ENCODE measurements at places on chromosomes 4 and X. TPM values are rescaled to one million over a fixed set of nuclear protein-coding genes. Genes with fewer than 3 reads are reported as not detected.

Gene HAUS7
- total RNA-seq: 20.2 TPM

Gene NXF2B
- not detected for total RNA-seq

Gene ADH1C
- not detected for total RNA-seq

Gene ZDHHC15
- not detected for total RNA-seq

Gene ETDB
- not detected for total RNA-seq

Gene XPNPEP2
- not detected for total RNA-seq

Gene CT45A1
- not detected for total RNA-seq

Gene KCNIP4
- total RNA-seq: not detected

Gene ATP1B4
- not detected for total RNA-seq

Gene MSX1
- total RNA-seq: 13.0 TPM

DNA sequence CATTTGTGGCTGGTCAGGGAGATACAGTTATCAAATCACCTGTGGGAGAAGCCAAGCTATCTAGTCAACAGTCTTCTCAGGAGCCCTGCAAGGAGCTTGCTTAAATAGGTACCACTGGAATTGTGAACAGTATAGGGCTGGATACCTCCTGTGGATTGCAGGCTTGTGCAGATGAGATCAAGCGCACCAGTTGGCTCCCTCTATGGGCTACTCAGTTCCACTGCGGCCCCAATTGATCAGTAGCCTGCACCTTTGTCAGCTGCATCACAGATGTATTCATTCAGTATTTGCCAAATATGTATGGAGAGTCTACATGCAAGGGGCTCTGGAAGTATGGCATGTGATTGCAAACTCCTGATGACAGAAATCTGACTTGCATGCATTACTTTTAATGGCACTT, 28.6 kb downstream of the TEX13A start:
- no peak for DNase-seq

DNA sequence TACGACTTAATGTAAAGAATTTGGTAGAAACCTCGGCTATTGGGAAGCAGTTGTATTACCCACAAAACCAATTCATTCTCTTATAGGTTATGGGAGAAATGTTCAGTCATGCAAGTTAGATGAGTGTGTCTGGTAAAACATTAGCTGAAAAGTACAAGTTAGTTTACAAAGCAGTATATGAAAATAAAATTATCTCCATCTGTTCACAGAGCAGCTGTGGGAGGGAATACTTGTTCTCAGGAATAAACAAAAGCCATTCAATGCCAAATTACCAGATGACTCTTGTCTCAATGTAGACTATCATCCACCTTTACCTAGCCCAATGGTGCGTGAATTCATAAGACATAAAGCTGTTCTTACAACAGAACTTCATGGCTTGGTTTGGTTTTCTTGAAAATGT, 28.6 kb downstream of the STAP1 start:
- DNase-seq: no peak

GRCh38 chr4:2742081-2742822, 13.9 kb downstream of the TNIP2 start:
- DNase-seq: no peak

GRCh38 chr4:73952352-73952751, 29.5 kb downstream of the PF4 start:
- no peak for DNase-seq

DNA sequence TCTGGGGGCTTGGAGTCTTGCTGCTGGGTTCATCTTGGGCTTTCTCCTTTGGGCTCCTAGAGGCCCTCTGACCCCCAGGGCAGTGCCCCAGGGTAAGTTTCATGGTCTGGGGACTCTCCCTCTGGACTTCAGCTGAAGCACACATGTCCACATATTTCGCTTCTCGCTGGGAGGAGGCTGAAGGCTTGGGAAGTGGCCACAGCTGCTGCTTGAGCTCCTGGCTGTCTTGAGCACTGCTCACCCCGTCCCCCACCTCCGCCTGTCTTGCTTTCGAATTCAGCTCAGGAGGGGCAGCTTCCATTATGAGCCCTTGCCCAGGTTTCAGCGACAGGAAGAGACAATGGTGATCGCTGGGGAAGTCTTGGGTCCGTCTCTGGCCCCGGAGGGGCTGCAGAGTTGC, 3.7 kb downstream of the C4orf54 start:
- no peak for DNase-seq

DNA sequence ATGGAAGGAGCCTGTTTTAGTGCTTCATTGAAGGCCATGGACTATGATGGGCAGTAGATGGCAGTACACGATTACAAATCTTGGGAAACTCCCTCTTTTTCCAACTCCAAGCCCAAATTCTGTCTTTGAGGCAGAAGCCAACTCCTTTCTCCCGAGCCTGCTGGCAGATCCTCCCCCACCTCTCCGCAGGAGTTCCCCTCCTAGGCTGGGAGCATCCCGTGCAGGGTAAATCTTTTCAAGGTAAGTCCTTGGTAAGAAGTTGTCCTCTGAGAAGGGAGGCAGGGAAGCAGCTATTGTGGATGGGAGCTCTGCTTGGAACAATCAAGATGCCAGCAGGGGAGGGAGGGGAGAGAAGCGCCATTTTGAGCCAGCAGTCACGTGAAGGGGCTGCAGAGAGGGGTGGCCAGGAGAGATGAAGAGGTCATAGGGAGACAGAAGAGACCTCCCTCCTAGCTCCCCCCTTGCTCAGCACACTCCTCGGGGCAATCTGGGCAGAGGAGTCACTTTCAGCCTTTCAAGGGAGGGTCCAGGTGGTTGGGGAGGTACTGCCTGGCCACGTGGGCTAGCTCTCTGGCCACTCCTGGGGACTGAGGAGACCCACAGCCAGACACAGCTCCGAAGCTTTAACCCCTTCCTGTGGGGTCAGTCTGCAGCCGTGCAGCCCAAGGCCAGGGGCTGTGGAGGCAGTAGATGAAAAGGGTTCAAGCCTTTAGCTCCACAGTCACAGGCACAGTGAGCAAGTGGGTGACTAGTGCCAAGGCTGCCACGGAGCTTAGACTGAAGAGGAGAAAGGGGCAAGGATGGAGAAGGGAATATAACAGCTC, 9.6 kb downstream of the CC2D2A start:
- DNase-seq: peak; percentile 79

- DNase-seq: no peak
These were observed 458.9 kb upstream of the TEX13C start for GRCh38 chrX:124860736-124861135.

- no peak for DNase-seq
These were observed 85.3 kb downstream of the CLCN4 start for GRCh38 chrX:10242026-10242425.

DNA sequence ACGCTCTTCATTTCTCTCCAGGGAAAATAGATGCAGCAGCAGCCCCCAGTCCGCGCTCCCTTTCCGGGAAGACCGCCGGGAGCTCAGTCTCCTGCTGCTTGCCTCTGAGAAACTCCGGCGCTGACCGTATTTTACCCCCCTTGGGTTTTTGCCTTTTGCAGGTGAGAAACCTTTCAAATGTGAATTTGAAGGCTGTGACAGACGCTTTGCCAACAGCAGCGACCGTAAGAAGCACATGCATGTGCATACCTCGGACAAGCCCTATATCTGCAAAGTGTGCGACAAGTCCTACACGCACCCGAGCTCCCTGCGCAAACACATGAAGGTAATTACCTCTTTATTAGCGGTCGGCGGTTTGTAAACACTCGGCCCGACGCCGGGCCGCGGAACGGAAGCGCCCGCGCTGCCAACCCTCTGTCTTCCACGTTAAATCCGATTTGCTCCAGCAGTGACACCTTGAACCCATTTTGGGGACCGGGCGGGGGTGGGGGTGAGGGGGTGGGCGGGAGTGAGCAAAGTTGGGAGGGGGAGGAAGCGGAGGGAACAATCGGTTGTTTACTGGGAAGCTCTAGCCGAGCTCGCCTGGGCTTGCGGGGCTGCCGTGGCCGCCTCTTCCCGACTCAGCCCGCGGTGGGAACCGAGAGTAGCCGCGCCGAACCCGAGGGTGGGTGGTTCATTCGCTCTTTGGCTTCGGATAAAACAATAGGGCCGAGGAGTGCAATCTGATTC, 3.0 kb downstream of the ZIC3 start:
- no peak for DNase-seq

DNA sequence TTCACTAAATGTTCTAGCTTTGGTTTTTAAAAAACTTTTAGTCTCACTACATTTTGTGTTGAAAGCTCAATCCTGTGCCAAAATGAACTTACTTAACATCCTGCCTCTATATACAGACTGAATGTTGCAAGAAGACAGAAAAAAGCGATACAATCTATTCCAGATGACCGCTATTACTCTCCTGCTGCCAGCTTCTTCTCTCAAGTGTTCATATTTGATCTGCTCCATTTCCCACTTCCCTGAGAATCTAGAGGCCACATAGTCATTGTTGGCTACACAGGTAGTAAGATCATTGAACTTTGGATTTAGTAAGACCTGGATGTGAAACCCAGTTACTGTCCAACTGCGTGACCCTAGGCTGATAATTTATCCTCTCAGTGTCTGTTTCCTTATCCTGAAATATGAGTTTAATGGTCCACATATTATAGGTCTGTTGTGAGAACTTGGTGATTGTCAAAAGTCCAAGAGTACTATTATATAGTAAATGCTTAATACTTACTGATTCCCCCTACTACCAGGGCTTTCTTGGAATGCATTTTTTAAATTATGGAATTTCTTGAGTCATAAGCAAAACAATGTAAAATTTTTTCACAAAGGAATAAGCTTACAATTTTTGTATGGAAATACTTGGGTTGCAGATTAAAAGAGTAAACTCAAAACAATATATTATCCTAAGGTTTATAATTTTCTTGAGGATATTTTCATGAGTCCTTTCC, 976.8 kb upstream of the ADGRL3 start:
- no peak for DNase-seq

DNA sequence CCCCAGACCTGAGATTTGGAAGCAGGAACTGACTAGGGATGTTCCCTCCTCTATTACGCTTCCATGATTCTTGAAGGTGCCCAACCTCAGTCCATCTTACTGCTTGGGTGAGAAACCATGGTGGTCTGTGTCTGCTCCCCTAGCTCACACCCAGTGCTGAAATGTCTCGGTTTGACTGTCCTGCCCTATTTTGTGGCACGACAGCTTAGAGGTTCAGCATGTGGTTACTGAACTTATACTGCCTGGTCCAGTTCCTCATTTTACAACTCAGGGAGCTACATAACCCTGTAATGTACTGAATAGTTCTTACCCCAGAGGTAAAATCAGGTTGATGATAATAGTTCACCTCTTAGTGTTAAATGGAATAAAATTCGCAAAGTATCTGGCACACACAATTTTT, 203.1 kb downstream of the RBM46 start:
- no peak for DNase-seq

DNA sequence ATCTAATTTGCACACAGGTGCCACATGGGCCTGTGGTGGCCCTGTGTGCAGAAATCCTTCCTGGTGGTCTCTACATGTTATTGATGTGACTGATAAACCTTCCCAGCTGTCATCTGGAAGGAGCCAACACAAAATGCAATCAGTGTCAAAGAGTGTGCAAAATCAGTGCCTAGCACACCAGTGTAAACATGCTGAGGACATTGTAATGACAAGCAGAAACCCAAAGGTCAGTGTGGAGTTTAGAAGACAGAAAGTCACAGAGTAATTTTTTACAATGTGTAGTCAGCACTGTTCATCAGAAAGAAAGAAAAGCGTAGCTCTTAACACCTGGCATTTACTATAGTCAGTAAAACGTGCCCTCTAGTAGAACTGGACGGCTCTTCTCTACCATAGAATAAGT, 50.3 kb downstream of the PHKA2 start:
- no peak for DNase-seq

- DNase-seq: peak; percentile 50
These were observed 63.2 kb downstream of the QDPR start for GRCh38 chr4:17448689-17449088.

GRCh38 chr4:1714303-1715001, 2.3 kb upstream of the SLBP start:
- no peak for DNase-seq

- no peak for DNase-seq
These were observed 80.7 kb upstream of the PSAPL1 start for GRCh38 chr4:7515390-7515902.

GRCh38 chr4:26812049-26812714, 48.5 kb upstream of the STIM2 start:
- DNase-seq: no peak

GRCh38 chr4:2469192-2469984, 482 bp downstream of the RNF4 start:
- no peak for DNase-seq

DNA sequence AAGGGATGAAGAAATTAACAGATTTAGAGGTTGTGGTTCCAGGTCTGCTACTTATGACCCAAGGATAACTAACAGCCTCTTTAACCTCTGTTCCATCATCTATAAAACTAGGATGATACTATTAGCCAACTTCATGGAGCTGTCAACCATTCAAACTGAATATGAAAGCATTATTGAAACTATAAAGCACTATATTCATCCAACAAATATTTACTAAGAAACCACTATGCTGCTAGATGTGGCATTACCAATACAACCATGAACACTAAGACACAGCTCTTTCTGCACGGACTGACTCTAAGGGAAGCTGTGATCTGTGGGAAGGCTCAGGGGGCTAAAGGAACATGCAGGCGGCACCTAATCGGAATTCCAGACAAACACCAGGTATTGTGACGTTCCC, 66.0 kb downstream of the APBB2 start:
- DNase-seq: no peak

GRCh38 chr4:85370400-85371032, 104.4 kb upstream of the ARHGAP24 start:
- DNase-seq: peak; percentile 18

- DNase-seq: no peak
These were observed 27.5 kb upstream of the SULT1B1 start for GRCh38 chr4:69787879-69788278.

All from glomerular endothelial cell (primary cell).